Stimulated activated CD8-positive, alpha-beta memory T cell treated with anti-CD3 and anti-CD28 coated beads, Interleukin-15, amount 100 ng/mL, for 4 hours (primary cell): ENCODE measurements at places on chromosomes 2 and 18.

DNA sequence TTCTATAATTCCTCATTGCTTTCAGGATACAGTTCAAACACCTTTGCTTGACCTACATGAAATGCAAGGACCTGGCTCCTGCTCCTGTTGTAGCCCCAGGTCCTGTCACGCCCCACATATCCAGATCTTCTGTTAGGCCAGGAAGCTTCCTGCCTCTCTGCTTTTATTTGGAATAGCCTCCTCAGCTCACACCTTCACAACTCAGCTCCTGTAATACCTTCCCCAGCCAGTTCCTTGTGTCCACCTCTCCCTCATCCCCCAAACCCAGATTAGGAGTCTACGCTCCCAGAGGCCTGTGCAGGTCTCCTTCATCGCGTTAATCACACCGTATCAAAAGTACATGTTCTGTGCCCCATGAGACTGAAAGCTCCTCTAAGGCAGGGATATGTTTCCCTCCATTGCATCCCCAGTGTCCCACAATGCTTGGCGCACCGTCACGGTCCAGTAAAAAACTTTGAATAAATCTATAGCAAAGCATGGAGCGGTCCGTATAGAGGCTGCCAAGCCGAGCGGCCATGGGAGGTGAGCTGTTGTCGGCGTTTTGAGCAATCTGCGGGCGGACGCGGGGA, 371 bp downstream of the MDH1B start:
- DNase-seq = no peak

- DNase-seq = no peak
Observed at GRCh38 chr2:212911011-212911410, 240.4 kb downstream of the IKZF2 start.

DNA sequence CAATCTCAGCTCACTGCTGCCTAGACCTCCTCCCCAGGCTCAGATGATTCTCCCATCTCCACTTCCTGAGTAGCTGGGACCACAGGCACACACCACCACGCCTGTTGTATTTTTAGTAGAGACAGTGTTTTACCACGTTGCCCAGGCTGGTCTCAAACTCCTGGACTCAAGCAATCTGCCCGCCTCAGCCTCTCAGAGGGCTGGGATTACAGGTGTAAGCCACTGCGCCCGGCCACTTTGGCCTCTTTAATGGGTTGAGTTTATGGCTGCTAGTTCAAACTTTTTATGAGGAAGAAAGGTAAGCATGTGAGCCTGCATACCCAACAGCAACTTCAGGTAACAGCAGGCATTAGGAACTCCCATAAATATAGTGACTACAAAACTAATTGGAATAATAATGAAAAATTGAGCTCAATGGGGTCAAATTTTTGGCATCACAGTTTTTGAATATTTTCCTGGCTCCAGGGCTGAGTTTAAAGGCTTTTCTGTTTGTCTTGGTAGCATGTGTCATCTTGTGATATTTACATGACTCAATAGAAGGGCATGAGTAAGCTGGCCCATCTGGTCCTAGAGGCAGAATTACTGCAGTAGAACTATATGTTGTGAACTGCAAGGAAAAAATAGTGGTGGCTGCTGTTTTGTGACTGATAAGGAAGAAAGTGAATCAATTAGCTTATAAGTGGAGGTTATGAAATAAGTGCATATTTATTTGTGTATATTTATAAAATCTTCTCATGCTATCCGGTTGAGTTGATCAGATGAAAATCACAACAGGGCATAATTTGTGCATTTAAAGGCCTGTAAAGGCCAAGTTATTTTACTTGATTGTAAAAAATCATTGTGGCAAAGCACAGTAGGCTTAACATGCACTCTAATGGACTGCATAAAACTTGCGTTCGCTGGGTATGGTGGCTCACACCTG, 24.8 kb downstream of the GALM start:
- no peak for DNase-seq

DNA sequence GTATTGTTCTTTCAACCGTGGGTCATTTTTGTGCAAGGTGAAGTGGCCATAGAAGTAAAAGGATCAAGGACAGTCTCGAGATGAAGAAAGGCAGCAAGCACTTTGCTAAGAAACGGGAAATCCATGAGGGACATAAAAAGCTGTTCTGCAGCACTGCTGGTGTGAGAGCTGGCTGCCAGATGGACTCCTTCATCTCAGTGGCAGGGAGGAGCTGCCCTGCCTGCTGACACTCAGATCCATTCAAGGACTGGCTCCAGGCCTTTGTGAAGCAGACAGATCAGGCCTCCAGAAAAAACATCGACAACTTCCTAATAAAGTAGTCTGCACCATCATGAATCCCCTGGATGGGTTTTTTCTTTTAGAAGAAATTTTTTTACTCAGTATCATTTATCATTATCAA, 29.5 kb downstream of the RMC1 start:
- no peak for DNase-seq

DNA sequence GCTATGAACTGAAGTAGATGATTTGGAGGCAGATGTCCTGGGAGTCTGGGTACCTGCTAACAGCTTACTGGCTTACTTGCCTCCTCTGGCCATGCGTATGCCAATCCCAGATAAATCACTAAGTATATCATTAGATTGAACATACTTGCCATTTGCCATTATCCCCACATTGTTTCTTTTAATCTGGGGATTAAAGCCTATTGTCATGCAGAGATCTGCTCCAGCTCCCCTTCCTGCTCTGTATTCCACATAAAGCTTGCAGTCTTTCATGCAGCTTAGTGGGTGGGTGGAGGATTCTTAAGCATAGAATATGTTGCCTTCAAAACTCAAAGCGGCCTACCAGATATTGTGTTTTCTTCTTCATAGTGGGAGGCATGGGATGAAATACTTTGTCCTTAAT, 311.8 kb upstream of the MMADHC start:
- no peak for DNase-seq
